ENCODE measurements at places on chromosomes 6 and 20.

DNA sequence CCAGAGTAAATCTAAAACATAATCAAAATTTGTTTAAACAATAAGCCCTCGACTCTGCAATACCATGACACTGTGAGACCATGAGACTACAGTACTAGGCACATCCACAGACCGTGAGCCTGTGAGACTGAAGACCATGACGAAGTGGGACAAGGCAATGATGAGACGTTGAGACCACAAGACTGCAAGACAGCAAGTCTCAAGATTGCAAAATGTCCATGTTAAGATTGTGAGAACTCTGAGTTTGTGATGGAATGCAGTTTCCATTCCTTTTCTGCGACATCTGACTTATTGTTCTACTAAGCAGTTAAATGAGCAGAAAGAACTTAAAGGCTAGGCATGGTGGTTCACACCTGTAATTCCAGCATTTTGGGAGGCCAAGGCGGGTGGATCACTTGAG lies 102.1 kb upstream of the PHACTR1 start:
- peaks cover 7% of the 10 kb centered on the region for H3K4me1 ChIP-seq
- H3K36me3 ChIP-seq = no peaks in the 10 kb centered on the region
- H3K27ac ChIP-seq = no peak overlapping the region
- no peaks in the 10 kb centered on the region for H3K27me3 ChIP-seq

DNA sequence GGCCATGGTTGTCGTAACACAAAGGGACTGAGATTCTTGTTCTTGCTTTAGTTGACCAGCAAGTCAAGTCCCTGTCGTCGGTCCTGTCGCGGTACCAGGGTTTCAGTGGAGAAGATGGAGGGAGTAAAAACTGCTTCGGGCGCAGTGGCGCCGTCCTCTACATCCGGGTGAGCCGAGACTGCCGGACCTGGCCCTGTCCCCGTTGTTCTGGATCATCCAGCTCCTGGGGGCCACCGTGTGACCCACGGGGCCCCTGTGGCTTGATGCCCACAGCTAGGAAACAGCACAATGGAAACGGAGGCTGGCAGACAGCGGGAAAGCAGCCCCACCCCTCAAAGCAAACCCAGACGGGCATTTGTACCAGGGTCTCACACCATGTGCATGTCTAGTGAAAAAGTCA lies 15.0 kb downstream of the MTG2 start:
- H3K27ac ChIP-seq = no peak overlapping the region
- peaks cover 74% of the 10 kb centered on the region for H3K36me3 ChIP-seq
- DNase-seq = no peak
- H3K27me3 ChIP-seq = no peaks in the 10 kb centered on the region
- H3K4me3 ChIP-seq = no peak overlapping the region

GRCh38 chr20:23568971-23569330 lies 667 bp upstream of the CST9L start:
- no peaks in the 10 kb centered on the region for H3K36me3 ChIP-seq
- H3K4me1 ChIP-seq = no peaks in the 10 kb centered on the region
- no peak overlapping the region for H3K4me3 ChIP-seq
- no peak overlapping the region for H3K27ac ChIP-seq
- no peak for DNase-seq

DNA sequence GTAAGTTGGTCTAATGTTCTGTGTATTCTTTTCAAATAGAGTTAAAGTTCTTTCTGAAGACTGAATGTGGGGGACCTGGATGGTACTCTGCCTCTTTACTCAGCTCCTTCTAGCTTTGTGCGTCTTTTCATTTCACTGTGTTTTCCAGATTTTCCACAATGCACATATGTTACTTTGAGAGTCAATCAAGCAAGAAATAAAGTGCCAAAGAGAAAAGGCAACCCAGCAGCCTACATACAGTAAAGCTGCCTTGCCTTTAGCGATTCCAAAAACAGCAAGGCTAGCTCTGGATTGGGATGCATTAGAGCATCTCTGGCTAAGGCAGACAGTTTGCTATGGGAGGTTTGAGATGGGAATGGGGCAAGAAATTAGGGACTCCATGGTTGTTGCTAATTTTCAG lies 5.3 kb downstream of the C6orf163 start:
- H3K27me3 ChIP-seq = no peaks in the 10 kb centered on the region
- no peak for DNase-seq
- no peak overlapping the region for H3K4me3 ChIP-seq
- no peaks in the 10 kb centered on the region for H3K4me1 ChIP-seq

DNA sequence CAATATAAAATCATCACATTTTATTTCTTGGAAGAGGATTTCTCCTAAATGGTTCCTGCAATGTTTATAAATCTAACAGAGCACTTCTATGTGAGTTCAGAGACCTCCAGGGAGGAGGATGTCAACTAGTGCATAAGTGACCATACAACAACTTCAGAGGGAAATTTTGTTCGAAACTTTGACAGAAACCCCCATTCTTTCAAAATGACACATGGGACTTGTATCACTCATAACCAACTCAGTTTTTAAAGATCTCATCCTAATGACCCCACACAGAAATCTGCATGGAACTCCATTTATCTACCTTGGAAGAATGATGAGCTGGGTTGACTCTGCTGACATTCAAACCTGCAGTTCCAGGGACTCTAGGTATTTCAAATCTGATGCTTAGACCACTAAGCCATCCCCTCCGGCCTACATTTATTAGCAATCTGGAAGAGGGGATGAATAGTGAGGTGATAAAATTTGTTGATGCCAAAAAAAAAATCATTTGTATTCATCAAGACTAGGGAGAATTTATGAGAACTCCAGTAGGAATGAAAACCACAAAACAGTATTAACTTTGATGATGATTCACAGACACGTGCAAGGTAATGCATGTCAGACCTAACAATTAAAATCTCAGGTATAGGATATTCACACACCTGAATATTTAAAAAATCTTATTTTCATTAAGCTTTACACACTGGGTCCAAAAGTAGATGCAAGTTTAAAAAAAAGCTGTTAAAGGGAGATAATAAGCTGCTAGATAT lies 153.0 kb downstream of the REV3L start:
- no peak overlapping the region for H3K4me3 ChIP-seq
- no peak for DNase-seq
- peaks cover 69% of the 10 kb centered on the region for H3K36me3 ChIP-seq
- H3K27ac ChIP-seq = no peak overlapping the region
- H3K27me3 ChIP-seq = no peaks in the 10 kb centered on the region

DNA sequence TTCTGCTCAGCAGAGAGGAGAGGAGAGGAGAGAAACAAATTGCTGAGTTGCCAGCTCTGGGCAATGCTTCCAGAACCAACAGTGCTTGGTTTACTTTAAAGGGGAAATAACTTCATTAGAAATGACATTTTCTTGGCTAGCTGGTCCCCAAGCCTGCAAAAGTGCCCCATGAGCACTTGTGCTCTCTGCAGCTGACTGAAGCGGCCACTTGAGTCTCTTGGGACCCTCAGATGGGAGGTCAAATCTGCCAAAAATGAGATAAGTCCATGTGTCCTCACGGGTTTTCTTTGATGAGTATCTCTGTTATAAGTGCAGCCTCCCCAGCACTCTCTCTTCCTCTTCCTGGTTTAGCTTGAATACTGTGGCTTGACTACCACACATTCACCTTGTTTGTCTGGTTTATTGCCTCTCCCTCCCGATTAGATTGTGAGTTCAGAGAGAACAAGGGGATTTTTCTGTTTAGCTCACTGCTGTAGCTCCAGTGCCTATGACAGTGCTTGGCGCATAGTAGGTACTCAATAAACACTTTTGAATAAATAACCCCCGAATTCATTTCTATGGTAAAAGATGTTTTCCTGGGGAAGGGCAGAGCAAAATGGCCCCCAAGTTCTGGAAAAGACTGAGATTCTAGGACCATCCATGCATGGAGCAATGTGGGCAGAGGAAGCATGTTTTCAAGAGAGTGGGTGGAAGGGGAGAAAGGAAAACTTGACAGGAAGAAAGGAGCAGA lies 7.0 kb upstream of the RIN2 start:
- peaks cover 13% of the 10 kb centered on the region for H3K4me1 ChIP-seq
- H3K27me3 ChIP-seq = no peaks in the 10 kb centered on the region
- no peak overlapping the region for H3K27ac ChIP-seq

- no peak for DNase-seq
- H3K36me3 ChIP-seq = no peaks in the 10 kb centered on the region
- no peaks in the 10 kb centered on the region for H3K27me3 ChIP-seq
- H3K4me3 ChIP-seq = no peak overlapping the region
- no peaks in the 10 kb centered on the region for H3K4me1 ChIP-seq
- no peak overlapping the region for H3K27ac ChIP-seq
Observed at GRCh38 chr6:23218751-23219150, 649.4 kb downstream of the HDGFL1 start.

DNA sequence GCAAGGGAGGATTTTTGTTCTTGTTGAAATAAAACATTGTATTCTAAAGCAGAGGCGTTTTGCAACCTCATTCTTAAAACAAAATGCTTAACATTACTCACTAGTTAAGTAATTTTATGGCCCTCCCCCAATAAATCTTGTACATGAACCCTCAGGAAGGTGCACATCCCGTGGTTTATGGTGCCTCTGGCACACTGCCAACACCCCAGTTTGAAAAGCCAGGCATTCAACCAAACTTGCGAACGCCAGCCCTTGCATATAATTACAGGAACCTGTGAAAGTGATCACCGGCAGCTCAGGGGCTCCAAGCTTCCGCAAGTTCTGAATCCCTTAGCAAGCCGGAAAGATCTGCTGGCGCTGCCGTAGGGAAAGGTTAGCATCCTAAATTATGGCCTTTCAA lies 1109.0 kb upstream of the FLRT3 start:
- no peaks in the 10 kb centered on the region for H3K36me3 ChIP-seq
- no peak for DNase-seq
- no peaks in the 10 kb centered on the region for H3K27me3 ChIP-seq
- H3K27ac ChIP-seq = no peak overlapping the region

DNA sequence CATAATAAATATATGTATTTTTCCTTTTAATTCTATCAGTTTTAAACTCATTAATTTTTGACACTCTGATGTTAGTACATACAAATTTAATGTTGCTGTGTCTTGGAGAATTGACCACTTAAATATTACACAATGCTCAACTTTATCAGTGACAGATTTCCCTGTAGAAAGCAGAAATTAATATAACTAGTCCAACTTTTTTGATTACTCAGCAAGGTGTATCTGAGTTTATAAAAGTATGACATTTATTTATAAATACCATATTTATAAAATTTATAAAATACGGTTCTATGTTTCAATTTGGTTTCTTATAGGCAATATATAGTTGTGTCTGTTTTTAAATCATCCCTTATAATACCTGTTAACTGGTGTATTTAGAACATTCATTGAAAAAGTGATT lies 350.0 kb upstream of the EYS start:
- no peak overlapping the region for H3K4me3 ChIP-seq
- H3K27me3 ChIP-seq = no peaks in the 10 kb centered on the region
- no peaks in the 10 kb centered on the region for H3K36me3 ChIP-seq
- no peaks in the 10 kb centered on the region for H3K4me1 ChIP-seq
- H3K27ac ChIP-seq = no peak overlapping the region

DNA sequence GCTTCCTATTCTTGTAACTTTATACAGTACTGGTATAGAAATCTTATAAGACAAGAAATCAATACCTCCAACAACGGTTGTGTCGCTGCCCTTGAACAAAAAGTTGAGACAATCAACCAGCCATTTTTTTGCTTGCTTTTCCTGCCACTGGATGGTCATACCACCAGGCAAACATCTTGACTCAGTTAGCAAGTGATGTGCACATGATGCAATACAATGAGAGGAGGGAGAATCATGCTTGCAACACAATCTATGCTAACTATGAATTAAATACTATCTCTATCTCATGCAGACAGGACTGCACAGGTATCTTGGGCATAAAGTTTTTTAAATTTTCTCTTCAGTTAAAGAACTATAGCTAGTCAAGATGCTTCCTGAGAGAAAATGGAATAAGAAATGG lies 877.7 kb upstream of the CITED2 start:
- DNase-seq = no peak
- H3K27ac ChIP-seq = no peak overlapping the region
- H3K4me3 ChIP-seq = no peak overlapping the region
- no peaks in the 10 kb centered on the region for H3K27me3 ChIP-seq

DNA sequence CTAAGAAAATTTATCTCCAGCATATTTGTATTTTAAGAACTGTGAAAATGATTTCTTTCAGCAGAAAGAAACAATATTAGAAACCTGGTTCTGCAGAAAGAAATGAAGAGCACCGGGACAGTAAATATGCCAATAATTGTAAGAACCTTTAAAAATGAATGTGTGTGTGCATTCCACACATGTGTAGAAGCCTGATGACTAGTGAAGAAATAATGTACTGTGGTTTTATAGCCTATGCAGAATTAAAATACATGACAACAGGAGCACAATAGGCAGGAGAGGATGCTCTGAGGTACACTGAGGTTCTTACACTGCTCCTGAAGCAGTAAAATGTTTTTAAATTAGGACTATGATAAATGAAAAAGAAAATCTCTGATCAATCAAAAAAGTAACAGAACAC lies 48.9 kb downstream of the SNX14 start:
- no peak overlapping the region for H3K27ac ChIP-seq
- no peak for DNase-seq
- no peaks in the 10 kb centered on the region for H3K4me1 ChIP-seq

DNA sequence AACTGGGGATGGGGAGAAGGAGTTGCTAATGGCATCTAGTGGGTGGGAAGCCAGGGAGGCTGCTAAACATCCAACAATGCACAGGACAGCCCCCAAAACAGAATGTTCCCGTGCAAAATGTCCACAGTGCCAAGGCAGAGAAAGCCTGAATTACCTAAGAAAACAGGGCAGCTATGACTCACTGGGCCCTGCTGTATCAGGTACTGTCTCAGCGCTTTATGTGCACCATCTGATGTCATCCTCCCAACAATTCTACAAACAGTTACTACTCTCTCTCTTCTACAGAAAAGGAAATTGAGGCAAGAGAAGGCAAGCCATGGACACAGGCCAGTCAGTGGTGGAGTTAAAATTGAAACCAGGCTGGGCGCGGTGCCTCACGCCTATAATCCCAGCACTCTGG lies 3.1 kb downstream of the YTHDF1 start:
- H3K4me1 ChIP-seq = peaks cover 53% of the 10 kb centered on the region
- H3K4me3 ChIP-seq = no peak overlapping the region
- no peaks in the 10 kb centered on the region for H3K27me3 ChIP-seq
- DNase-seq = no peak

- H3K4me3 ChIP-seq = no peak overlapping the region
- no peaks in the 10 kb centered on the region for H3K27me3 ChIP-seq
- no peaks in the 10 kb centered on the region for H3K36me3 ChIP-seq
- no peak for DNase-seq
Observed at GRCh38 chr6:138609801-138610430, 110.6 kb upstream of the NHSL1 start.

DNA sequence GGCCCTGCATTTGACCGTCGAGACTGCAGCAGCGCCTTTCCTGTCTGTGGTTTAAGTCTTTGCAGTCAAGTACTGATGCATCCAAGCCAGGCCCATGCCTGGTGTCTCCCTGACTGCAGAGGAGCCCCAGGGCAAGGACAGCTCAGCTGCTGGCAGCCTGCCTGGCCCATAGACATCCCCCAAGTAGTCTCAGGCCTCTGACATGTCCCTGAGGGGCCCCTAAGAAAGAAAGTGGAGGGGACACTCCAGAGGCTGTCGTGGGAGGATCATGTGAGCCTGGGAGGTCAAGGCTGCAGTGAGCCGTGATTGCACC lies 18.0 kb downstream of the HRH3 start:
- H3K27me3 ChIP-seq = no peaks in the 10 kb centered on the region
- peaks cover 62% of the 10 kb centered on the region for H3K36me3 ChIP-seq

GRCh38 chr6:169312658-169313346 lies 59.2 kb upstream of the THBS2 start:
- H3K27me3 ChIP-seq = no peaks in the 10 kb centered on the region
- DNase-seq = no peak
- no peak overlapping the region for H3K27ac ChIP-seq
